ENCODE measurements at places on chromosomes 1 and 21. TPM values are rescaled to one million over a fixed set of nuclear protein-coding genes. Genes with fewer than 3 reads are reported as not detected.

GRCh38 chr1:159941591-159942560 lies 3.5 kb downstream of the IGSF9 start:
- DNase-seq: no peak

- DNase-seq: no peak
These were observed 295.4 kb upstream of the ESRRG start for GRCh38 chr1:217018648-217019047.

GRCh38 chr1:220511785-220512184 lies 16.2 kb upstream of the MARK1 start:
- DNase-seq: no peak

DNA sequence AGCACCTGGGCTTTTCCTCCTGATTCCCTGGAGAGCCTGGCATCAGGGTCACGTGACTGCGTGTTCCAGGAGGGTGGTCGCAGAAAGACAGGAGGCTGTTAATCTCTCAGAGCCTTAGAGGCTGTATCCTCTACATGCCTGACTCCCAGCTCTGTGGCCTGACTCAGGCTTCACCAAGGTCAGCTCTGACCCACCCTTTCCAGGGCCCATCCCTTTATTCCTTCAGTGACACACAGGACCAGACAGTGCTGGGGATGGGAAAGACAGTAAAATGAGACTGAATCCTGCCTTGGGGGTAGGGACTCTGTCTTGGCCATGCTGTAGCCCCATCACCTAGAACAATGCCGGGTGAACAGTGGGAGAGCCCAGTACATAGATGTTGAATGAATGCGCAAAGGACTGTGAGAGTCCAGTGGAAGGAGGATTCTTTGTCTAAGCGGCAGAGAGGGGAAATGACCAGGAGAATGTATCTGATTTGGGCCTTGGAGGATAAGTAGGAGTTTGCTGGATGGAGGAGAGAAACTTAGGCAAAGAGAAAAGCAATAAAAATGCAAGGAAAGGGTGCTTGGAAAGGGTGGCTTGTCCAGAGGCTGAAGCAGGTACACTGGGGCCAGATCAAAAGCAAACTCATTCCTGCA lies 33.0 kb downstream of the EPHX1 start:
- DNase-seq: no peak

The WASF2 gene
- 62.7 TPM for polyA plus RNA-seq

GRCh38 chr1:193619911-193620310 lies 433.5 kb upstream of the B3GALT2 start:
- no peak for DNase-seq

The ACTN2 gene
- not detected for polyA plus RNA-seq

- no peak for DNase-seq
These were observed 17.1 kb downstream of the ETS2 start for GRCh38 chr21:38822778-38823238.

- no peak for DNase-seq
These were observed 62.8 kb downstream of the NVL start for GRCh38 chr1:224266915-224267856.

DNA sequence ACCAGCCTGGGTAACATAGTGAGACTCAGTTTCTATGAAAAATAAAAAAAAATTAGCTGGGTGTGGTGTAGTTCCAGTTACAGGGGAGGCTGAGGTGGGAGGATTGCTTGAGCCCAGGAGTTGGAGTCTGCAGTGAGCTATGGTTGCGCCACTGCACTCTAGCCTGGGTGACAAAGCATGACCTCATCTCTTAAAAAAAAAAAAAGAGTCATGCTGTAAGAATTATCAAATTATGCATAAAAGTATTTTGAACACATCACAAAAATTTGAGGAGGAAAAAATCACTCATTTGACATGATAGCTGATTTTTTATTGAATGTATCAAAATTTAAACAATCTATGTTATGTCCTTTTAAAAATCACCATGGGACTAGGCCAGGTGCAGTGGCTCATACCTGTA lies 17.8 kb downstream of the CCDC30 start:
- no peak for DNase-seq

- no peak for DNase-seq
These were observed 104.1 kb downstream of the KCNN3 start for GRCh38 chr1:154765970-154766369.

Measured in AG04450 (cell line).